ENCODE measurements at places on chromosomes 1 and 21.
A peak's percentile ranks its signal among the peaks of the same experiment; 100 is the strongest.

- DNase-seq = no peak
Measured at GRCh38 chr1:197268012-197268411, at the start of gene CRB1. CRB1 (plus strand) TSS chr1:197268252; CDS start chr1:197268413, 161 bp downstream.

GRCh38 chr1:25109531-25109951 lies 122.8 kb downstream of the SYF2 start:
- no peak for DNase-seq

DNA sequence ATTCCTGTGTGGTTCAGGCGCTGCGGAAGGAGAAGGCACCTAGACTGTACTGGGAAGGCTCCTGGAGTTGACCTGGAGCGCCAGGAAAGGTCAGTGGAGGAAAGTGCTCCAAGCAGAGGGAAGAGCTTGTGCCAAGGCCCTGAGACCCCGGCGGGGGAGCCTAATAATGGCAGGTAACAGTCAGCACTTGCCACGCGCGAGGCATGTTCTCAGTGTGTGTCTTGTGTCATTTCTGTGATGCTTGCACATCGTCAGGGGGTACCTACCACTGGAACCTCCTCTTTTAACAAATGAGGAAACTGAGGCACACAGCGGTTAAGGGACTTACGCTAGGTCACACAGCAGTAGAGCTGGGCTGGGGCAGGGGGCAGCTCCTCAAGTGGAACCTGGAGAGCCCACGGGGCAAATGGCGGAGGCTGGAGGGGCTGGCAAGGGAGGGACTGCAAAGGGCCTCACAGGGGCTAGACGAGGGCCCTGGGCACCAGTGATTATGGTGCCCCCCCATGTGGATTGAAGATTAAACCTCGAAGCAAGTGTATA lies 976 bp upstream of the BMP8B start:
- DNase-seq = no peak

DNA sequence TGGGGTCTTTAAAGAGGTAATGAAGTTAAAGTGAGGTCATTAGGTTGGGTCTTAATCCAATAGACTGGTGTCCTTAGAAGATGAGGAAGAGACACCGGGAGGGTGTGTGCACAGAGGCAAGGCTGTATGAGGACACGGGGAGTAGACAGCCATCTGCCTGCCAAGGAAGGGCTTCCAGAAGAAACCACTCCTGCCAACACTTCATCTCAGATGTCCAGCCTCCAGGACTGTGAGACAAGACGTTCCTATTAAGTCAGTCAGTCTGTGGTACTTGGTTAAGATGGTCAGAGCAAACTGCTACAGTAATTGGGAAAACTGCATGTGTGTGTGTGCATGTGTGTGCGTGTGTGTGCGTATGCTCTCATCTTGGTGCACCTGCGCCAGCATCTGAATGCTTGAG lies 77.1 kb downstream of the RYR2 start:
- no peak for DNase-seq

GRCh38 chr1:227542153-227543120 lies 20.9 kb upstream of the ZNF678 start:
- DNase-seq = peak; percentile 33

DNA sequence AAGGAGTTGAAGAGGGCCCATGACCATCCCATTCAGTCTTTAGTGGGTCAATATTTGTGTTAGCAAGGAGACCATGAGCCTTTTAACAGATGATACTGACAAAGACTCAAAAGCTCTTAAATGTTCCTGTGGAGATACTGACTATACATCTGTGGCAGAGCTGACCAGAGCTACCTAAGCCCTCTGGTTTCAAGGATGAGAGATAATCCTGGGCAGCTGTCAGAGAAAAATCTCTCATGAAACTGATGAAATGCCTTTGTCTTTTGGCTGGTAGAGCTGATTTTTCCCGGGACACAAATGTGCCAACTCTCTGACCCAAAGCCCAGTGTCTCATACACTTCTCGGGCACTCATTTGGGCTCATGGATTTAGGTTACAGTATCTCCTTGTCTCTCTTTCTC lies 100.9 kb downstream of the XCL2 start:
- no peak for DNase-seq

DNA sequence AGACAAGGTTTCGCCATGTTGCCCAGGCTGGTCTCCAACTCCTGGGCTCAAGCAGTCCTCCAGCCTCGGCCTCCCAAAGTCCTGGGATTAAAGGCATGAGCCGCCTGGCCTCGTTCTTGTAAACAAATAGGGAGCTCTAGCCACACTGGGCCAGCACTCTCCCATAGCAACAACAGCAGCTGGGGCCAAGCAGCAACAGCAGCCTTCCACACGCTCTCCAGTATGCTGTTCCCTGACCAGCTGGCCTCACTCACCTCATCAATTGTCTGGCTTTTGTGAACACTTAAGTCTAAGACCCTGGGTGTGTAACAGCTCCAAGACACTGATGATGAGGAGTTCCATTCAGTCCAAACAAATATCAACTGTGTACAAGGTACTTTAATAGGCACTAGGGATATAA lies 16.9 kb upstream of the GLIS1 start:
- no peak for DNase-seq

GRCh38 chr1:38656726-38657125 lies 202.8 kb downstream of the RRAGC start:
- DNase-seq = no peak

DNA sequence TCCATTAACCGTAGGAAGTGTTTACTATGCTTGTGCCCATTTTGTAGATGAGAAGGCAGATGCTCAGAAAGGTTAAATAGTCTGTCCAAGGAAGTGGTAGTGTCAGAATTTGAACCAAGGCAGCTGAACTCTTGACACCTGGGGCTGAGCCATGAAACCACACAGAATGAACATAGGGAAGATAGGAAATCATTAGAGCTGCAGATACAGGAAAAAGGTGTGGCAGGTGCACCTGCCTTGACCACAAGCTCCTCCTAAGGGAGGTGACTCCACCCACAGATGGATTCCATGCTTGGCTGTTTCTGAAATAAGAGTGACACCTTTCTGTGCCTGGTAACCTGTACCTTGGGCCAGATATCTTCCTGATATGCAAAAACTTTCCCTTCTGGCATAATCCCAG lies 69.9 kb upstream of the IGSF21 start:
- DNase-seq = no peak

DNA sequence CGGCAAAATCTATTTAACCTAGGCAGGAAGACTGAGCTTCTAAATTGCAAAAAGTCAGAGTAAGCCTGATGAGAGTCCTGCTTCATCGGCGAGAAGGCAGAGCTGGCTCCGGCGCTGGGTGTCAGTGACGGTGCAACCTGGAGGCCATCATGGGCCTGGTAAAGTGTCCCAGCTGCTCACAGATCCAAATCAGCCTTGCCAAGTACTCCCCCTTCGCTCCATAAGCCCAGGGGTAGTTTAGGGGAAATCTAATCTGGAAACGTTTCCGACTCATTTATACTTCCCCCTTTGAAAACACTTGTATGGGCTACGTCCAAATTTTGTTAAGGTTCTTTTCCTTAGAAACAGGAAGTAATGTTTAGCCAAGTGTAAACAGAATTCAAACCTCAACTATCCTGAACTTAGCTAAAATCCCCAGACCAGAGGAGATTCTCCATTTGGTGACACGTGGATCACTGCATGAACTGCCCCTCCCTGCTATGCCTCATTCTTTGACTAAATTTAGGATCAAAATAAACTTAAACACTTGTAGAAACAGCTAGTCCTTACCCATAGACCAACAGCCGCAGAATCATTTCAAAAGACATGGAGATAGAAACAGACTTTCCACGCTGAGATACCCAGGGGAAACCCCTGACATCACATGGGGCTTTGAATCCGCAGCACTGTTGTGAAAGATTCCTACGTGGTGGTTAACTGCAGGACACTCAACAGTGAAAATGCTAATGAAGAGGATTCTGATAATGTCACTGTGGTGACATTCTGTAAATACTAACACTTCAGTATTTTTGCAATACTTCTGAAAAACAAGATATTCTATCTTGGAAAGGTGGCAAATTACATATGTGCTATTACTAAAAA lies 172.7 kb downstream of the TGFBR3 start:
- no peak for DNase-seq

DNA sequence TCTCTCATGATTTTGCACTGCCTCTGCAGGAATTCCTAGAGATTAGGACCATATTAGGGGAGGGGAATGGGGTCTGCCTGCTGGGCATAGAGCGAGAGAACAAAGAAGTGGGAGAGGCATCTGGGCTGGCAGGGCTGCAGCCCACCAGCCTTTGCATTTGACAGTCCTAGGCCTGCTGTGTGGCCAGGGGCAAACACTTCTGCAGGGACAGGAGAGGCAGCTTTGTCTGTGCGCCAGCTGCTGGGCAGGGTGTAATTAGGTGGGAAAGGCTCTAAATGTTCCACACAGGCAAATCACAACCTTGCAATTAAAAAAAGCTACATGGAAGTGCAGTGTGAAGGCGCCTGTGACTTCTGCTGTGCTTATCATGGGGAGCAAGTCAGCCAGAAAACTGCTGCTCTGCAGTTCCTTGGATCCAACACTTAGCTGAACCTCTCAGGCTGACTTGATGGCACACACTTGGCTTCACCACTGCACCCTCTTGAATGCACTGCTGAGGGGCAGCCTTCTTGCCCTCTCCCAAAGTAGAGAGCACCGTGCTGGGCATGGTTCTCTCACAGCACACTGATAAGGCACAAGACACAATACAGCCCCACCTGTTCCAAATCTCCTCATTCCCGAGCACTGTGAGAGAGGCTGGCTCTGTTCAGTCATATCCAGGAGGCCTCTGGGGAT lies 73.6 kb upstream of the TLR5 start:
- no peak for DNase-seq

DNA sequence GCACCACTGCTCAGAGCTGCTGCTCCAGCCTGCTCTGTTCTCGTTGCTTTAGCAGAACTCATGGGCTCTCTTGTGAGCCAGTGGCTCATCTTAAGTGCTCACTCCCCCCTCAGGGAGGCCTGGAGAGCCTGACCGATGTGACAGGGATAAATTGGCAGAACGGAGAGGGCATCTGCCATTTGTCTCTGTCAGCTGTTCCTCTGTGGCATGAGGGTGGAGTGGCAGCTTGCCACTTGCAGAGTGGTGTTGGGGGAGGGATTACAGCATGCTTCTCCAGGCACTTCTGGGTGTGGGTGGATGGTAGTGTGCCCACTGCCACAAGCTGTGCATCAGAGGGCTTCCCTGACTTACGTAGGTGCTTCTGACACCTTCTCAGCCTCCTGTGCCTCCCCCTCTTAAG lies 229.5 kb downstream of the PAPPA2 start:
- no peak for DNase-seq

DNA sequence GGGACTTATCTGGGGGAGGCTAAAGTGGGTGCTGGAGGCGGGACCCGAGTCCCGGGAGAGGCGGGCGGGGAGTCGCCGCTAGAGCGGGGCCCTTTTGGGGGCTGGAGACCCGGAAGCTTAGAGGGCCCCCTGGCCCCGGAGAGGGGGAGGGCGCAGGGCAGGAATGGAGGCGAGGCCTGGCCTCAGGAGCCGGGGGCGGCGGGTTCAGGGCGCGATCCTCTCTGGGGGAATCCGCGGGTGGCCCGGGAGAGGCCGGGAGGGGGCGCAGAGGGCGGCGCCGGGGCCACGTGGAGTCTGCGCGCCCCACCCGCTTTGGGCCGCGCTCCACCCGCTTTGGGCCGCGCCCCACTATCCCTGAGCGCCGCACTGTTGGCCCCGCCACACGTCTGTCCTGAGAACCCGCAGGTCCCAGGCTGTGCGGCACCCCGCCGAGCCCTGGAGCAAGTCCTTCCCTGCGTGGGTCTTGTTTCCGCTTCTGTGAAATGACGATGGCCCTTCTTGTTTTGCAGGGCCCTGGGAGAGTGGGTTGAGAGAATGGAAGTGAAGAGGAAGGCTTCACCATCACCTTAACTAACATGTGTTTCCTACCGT lies 84.4 kb downstream of the NKAIN1 start:
- no peak for DNase-seq

DNA sequence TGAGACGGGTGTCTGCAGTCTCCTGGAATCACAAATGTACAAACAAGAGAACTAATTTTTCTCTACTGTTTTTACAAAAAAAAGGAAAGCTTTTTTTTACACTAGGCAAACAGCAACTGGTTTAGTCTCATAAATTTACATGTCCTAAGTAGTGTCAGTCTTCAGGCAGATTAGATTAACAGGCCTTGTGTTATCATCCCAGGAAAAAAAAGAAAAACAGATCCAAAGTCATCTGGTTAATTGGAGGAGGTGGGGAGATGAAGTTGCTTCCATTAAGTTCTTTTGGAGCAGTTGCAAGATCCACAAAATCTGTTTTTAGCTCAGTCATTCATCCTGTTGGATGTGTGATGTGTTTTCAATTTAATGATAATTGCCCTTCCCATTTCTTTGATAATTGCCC lies 363.5 kb upstream of the ADGRL2 start:
- no peak for DNase-seq

- peak; percentile 78 for DNase-seq
Measured at GRCh38 chr1:201602413-201603265, 63.7 kb downstream of the NAV1 start.

- no peak for DNase-seq
Measured at GRCh38 chr1:31552489-31552888, 23.8 kb upstream of the TINAGL1 start.

DNA sequence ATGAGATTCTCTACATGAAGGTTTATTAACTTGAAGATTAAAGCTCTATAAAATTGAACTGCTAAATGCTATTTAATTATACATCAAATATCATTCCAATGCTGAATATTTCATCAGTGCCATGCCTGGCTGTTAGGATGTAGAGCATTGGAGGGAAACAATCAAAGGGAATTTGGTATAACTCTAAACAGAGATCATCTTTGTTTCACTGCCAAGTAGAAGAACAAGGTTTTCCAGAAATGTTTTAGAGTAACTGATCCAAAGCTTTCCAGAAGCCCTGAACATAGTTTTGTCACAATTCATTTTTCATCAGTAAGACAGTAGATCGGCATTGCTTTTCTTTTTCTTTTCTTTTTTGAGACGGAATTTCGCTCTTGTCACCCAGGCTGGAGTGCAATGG lies 5.9 kb upstream of the DSTYK start:
- no peak for DNase-seq

DNA sequence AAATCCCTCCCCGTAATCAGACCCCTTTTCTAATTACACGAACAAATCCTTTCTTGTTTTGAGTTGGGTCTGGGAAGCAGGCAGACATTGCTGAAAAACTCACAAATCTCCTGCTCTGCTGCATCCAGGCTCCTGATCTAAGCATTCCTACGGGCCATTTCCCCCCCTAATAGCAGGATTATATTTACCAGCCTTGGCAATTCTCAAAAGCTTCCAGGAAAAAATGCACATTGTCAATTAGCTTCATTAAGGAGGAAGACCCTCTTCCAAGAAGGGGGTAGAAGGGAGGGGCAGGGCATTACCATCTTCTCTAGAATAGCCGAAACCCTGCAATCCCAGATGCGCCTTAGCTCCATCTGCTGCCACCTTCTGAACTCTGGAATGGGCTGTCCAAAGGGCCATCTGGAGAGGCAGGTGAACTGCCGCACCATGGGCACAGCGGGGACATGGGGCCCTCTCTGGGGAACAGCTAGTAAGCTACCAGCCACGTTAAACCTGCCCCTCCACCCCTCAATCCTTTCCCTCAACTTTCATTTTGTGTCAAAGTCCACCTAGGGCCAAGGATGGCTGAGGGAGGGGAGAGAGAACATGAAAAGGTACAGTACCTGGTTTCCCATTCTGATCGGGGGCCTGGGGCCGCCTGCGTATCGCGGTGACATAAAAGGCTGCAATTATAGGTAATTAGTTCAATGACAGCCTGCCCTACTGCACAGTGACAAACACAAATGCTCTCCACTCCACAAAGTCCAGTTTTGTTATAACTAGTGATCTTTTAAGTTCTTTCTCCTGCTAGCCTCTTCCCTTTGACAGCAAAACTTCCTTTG lies 56.8 kb downstream of the MRPL37 start:
- no peak for DNase-seq

- no peak for DNase-seq
Measured at GRCh38 chr1:200708769-200709168, 29.9 kb upstream of the CAMSAP2 start.

- DNase-seq = no peak
Measured at GRCh38 chr21:38950435-38951094, 144.8 kb downstream of the ETS2 start.

- DNase-seq = no peak
Measured at GRCh38 chr1:200471739-200472138, 61.9 kb upstream of the ZNF281 start.
